ENCODE measurements at places on chromosomes 16 and 17.

- no peak for DNase-seq
These were observed 108.5 kb downstream of the TMEM114 start for GRCh38 chr16:8481810-8482209.

DNA sequence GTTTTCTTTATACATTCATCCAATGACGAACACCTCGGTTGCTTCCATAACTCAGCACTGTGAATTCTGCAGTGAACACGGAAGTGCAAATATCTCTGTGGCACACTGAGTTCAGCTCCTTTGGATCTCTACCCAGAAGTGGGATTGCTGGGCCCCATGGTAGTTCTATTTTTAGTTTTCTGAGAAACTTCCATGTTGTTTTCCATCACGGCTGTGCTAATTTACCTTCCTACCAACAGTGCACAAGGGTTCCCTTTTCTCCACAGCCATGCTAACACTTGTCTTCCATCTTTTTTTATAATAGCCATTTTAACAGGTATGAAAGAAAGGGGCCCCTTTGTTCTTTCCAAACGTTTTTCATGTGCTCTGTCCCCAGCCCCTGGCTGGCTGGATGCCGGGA, 30.2 kb upstream of the CBLN1 start:
- no peak for DNase-seq

GRCh38 chr17:81194941-81195901, 27.5 kb downstream of the CEP131 start:
- no peak for DNase-seq

DNA sequence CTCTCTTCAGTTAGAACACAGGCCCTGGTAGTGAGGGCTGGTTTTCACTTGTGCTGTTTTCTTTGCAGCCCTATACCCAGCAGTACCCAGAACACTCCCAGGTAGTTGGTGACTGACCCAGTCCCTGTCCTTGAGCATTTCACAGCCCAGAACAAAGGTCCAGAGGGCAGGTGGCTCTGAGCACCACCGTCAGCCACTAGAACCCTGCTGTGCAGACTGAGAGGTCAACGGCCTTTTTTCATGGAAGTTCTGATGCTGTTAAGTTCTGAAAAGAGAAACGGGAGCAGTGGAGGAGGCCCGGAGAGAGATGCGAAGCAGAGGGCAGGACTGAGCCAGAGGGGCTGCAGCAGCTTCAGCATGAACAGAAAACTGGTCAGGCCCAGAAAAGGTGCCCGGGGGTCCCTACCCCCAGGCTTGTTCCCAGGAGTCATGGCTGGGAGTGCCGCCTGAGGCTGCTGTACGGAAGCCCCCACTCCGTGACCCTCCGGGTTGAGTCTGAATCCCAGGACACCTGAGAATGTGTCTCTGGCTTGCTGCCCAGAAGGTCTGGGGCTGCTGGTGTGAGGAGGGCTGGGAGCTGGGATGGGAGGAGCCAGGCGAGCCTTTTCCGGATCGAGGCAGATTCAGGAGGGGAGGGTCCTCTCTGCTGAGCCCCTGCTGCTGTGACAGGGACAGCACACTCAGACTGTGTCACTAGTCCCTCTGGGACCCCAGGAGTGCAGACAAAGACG, 8.7 kb downstream of the ZNF276 start:
- DNase-seq = no peak

GRCh38 chr16:7316281-7316888, 16.3 kb upstream of the RBFOX1 start:
- DNase-seq = no peak

DNA sequence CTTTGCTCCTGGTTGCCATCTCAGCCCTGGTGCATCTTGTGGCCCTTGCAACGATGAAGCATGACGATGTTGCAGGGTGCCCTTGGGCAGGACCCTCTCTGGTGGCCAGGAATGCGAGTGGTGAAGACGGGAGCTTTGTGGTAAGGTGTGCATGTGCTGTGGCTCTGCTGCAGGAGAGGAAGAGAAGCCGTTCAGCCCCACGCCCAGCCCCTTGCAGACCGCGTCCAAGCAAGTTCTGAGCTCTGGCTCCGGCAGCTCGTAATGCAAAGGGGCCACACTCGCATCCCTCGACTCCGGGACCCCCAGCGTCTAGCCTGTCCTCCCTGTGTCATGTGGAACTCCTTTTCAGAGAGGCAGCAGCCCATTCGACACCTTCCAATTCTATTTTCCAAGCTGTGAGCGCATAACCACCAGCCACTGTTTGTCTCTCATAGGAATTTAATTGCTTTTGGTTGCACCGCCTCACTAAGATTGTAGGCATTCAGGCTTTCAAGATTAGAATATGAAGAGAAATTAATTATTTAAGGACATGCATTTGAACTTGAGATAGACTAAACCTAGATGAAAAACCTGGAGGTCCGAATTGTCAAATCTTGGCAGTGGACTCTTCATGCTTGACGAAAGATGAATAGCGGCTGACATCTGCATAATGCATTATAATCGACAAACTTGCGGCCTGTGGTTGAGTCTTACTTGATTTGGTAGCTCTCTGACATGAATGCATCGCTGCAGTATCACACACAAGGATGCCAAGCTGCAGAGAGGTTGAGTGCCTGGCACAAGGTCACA, 21.1 kb upstream of the KCNG4 start:
- no peak for DNase-seq

DNA sequence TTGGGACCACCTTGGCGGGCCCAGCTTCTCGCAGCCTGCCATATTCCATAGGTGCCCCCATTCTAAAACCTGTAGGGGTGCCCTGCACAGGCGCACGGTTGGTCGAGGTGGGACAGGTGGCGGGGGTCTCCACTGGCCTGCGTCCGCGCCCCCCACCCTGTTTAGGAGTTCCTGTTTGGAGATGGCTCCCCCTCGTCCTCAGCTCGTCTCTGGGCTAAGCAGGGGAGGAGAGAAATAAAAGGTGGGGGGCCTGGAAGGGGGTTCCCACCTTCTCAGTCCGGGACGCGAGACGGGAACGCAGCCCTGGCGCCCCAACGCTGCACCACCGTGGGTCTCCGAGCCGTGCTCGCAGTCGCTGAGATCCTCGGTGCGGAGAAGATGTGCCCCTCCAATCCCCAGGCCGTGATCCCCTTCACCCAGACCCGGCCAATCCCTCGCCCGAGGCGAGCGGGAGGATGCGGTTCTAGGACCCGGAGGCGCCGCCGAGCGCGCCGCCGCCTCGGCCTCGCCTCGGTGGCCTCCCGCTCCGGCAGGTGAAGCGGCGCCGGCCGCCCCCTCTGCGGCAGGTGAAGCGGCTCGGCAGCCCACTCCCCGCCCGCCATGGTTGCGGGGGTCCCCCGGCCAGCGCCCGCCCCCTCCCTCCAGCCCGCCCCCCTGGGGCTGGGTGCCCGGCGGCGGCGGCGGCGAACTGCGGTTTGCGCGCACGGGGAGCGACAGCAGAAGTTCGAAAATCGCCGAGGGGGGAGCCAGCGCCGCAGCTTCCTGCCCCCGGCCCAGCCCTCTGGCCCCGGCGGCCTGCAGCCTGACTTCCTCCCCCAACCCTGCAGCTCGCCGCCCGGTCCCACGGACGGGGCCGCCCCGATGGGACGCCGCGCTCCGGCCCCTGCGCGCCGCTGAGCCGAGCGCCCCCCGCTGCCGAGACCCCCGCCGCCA, at the start of gene FMNL1:
TSS of gene FMNL1 (plus strand) at position 805 of the 933 bp plus-strand sequence. CDS start 240 bp downstream, outside the sequence.
- no peak for DNase-seq
